ENCODE measurements at places on chromosomes 7 and 10.
A peak's percentile ranks its signal among the peaks of the same experiment; 100 is the strongest.

DNA sequence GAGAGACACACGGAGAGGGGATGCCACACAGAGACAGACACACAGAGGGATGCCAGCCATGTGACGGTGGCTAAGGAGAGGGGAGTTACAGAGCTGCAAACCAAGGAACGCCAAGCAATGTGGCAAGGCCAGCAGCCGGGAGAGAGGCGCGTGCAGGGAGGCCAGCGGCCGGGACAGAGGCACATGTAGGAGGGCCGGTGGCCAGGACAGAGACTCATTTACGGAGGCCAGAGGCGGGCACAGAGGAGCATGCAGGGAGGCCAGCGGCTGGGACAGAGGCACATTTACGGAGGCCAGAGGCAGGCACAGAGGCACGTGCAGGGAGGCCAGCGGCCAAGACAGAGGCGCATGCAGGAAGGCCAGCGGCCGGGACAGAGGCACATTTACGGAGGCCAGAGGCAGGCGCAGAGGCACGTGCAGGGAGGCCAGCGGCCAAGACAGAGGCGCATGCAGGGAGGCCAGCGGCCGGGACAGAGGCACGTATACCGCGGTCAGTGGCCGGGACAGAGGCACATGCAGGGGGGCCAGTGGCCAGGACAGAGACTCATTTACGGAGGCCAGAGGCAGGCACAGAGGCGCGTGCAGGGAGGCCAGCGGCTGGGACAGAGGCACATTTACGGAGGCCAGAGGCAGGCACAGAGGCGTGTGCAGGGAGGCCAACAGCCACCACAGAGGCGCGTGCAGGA lies 40.4 kb downstream of the INSIG1 start:
- DNase-seq: peak; percentile 40

DNA sequence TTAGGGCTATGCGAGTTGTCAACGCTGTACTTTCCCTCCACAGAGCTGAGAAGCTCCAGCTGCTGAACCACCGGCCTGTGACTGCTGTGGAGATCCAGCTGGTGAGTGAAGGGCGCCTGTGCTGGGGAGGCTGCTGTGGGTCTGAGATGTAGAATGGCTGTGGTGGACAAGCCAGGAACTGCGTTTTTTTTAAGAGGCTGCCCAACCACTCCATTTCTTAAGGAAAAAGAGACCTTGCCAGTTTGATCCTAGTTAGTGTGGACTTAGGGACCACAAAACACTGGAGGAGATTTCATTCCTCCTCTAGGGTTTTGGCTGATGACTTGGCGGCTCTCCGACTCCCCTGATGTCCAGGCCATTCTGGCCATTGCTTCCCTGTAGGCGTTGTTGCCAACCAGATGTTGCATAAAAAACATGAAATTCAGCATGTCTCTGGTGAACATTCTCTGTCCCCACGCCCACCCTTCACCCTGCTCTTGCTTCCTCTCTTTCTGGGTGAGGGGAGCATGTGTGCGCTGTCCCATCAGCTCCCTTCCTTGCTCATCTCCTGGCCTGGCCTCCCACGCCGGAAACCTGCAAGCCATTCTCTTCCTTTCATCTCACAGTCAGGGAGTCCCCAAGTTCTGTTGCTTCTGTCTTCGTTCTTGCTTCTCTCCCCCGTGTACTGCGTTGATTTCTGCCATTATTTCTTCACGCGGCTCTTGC lies 30.9 kb downstream of the CRCP start:
- DNase-seq: peak; percentile 91

DNA sequence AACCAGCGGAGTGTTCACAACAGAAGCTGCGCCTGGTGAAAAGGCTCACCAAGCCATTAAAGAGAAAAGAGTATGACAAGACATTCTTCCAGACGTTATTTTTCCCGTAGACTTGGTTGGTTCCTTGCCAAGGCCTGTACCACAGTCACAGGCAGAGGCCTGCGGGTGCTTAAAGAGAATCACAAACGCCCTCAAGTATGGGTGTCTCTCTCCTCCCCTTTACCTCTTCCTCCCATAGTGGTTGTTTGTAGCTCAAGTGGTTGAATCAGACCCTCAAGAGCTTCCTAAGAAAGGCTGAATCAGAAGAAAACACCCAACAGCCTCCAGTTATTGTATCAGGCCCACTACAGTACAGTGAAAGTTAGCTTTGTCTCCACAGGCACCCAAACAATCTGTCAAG lies 169.0 kb downstream of the CREB5 start:
- DNase-seq: no peak

DNA sequence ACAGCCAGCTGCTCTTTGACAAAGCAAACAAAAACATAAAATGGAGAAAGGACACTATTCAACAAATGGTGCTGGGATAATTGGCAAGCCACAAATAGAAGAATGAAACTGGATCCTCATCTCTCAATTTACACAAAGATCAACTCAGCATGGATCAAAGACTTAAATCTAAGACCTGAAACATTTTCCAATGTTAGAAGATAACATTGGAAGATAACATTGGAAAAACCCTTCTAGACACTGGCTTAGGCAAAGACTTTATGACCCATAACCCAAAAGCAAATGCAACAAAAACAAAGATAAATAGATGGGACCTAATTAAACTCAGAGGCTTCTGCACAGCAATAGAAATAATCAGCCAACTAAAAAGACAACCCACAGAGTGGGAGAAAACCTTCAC lies 425.7 kb upstream of the SEMA3D start:
- no peak for DNase-seq

DNA sequence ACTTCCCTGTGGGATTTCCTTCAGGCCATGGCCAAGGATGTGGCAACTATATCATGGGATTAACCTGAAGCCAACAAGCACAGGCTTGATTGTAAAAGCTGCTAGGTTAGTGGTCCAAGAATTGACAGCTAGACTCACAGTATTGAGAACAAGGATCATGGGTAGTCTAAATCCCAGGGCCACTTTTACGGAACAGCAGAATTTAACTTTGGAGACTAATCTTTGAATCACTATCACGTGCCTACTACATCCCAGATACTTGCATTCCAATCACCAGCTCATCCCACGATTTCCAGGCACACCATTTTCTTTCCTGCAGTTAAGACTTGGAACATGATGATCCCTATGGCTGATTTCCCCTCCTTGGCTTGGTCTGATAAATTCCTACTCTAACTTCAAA lies 65.6 kb upstream of the ADO start:
- no peak for DNase-seq

- no peak for DNase-seq
Measured at GRCh38 chr10:90804354-90804753, 53.5 kb downstream of the HTR7 start.

DNA sequence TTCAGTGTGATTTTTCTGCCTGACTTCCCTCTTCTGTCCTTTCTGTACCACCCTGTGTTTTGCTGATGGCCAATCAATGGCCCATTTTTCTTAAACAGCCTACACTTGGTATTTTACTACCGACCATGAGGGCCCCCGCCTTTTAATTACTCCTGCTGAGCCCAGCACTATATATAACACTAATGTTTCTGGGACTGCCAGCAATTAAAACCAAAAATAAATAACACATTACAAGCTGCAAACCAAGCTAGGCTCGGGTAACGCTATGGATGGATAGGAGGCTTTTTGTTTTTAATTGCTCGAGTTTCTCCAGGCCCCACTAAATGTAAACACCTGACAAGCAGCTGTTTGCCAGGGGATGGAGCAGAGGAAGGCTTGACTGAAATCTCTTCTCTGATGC lies 915.4 kb upstream of the AUTS2 start:
- DNase-seq: no peak
